Ascending aorta (tissue), 2 donors: ENCODE measurements at places on chromosomes 5 and 9.

DNA sequence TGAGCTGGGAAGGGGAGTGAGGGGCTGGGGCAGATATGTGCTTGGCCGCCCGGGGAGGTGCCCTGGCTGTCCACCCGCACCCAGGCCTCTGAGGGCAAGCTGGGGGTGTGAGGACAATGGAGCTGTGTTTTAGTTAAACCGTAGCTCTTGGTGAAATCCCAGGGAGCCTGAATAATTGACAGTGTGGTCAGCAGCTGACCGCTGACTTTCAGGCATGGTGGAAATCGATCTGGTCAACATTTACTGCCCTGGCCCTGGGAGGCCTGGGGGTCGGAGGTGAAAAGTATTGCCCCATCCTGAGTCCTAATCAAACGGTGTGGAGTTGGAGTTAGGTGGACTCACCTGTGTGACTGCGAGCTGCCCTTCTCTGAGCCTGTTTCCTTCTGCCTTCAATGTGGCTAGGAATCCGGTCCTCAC lies 31.2 kb upstream of the CRB2 start:
- no peaks in the 10 kb centered on the region for H3K4me1 ChIP-seq
- no peaks in the 10 kb centered on the region for H3K36me3 ChIP-seq
- H3K27me3 ChIP-seq: no peaks in the 10 kb centered on the region
- H3K27ac ChIP-seq: no peak overlapping the region
- no peak overlapping the region for H3K4me3 ChIP-seq
- no peak for DNase-seq

DNA sequence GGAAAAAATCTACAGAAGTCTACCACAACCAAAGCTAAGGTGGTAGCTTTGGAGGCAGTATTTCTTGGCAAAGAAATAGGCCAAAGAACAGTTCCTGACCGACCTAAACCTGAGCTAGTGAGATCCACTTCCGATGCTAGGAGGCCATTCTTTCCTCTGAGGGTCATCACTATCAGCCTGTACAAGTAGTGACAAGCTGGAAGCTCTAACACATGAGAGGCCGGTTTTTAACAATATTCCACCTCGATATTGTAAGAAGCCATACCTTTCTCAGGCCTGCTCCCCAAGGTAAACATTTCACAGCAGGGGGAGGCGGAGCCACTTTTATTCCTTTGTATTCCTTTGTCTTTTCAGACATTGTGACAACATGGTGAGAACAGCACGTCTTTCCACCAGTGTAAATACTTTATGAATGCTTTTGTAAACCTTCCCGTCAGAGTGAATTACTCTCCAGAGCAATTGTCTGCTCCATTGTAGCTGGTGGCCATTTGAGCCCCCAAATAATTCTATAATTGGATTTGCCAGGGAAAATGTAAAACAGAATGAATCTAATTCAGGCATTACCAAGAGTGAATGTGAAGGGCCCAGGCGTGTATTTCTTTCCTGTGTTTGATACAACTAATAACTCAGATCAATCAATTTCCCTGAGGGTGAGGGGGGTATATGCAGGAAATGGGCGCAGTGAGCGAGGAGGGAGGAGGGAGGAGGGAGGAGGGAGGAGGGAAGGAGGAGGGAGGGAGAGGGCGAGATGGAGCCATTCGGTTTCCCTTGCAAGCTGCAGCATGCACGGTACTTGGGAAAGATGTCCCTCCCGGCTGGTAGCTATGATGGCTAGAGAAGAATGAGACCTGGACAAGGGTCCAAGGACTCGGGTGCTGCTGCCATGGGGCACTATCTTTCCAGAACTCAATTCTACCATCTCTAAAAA lies 166.6 kb downstream of the CDK5RAP2 start:
- no peaks in the 10 kb centered on the region for H3K4me1 ChIP-seq
- no peak for DNase-seq
- no peak overlapping the region for H3K4me3 ChIP-seq

GRCh38 chr9:12775679-12776512 lies 1.1 kb downstream of the LURAP1L start:
- no peaks in the 10 kb centered on the region for H3K36me3 ChIP-seq
- H3K4me1 ChIP-seq: peaks cover 7% of the 10 kb centered on the region
- peak; percentile 69 for DNase-seq
- H3K27me3 ChIP-seq: no peaks in the 10 kb centered on the region
- H3K4me3 ChIP-seq: peak overlapping the region; percentile 94
- H3K27ac ChIP-seq: peak overlapping the region; percentile 87

GRCh38 chr9:132857031-132857430 lies 21.1 kb downstream of the AK8 start:
- DNase-seq: no peak
- no peak overlapping the region for H3K27ac ChIP-seq
- no peaks in the 10 kb centered on the region for H3K36me3 ChIP-seq
- H3K4me3 ChIP-seq: no peak overlapping the region

- no peaks in the 10 kb centered on the region for H3K27me3 ChIP-seq
- H3K36me3 ChIP-seq: no peaks in the 10 kb centered on the region
- H3K4me1 ChIP-seq: no peaks in the 10 kb centered on the region
- no peak overlapping the region for H3K27ac ChIP-seq
Observed at GRCh38 chr9:26311463-26311995, 581.1 kb downstream of the CAAP1 start.

DNA sequence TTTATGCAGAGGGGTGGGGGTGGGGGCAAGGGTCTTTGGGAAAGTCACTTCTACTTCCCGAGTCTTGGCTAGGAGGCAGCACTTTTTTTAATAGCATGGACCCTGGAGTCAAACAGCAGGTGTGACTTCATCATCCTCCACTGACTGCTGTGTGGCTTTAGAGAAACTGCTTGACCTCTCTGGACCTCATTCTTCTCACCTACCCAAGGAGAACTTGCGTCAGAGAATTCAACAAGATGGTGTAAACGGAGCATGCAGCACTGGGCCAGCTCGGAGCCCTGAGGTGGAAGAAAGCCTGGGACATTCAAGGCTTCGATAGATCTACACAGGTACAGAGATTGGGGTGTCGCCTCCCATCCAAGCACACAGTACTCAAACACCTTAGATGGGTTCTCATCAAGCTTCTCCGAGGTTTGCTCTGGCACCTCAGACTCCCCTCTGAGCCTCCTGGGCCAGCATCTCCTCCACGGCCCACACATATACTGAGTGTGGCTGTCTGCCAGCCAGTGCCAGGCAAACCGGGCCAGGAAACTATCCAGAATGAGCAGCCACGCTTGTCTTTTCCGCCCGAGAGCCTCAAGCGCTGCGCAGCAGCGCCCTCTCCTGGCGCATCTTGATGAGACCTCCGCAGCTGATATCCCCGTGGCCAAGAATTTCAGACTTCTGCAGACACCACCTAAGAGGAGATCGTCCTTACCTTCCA lies 4.6 kb upstream of the SLC25A48 start:
- H3K27me3 ChIP-seq: no peaks in the 10 kb centered on the region
- H3K36me3 ChIP-seq: no peaks in the 10 kb centered on the region
- peak; percentile 62 for DNase-seq
- no peaks in the 10 kb centered on the region for H3K4me1 ChIP-seq

DNA sequence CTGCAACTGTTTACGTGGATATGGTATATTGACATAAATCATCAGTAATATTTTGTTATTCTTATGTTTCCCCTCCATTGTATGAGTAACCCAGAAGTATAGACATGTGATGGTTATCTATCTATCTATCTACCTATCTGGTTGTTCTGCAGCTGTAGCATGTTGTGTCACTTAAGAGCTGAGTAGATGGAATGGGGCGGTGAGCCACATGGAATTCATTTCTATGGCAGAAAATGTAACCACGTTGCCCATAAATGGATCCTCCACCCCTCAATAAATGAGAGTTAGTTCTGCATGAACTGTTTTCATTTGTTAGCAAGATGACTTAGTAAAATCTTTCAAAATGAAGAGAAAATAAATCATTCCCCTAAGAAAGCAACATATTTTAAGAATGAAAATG lies 553.2 kb downstream of the MAT2B start:
- H3K4me1 ChIP-seq: no peaks in the 10 kb centered on the region
- H3K36me3 ChIP-seq: no peaks in the 10 kb centered on the region
- no peak overlapping the region for H3K4me3 ChIP-seq
- H3K27ac ChIP-seq: no peak overlapping the region
